ENCODE measurements at places on chromosomes 3 and 15.

DNA sequence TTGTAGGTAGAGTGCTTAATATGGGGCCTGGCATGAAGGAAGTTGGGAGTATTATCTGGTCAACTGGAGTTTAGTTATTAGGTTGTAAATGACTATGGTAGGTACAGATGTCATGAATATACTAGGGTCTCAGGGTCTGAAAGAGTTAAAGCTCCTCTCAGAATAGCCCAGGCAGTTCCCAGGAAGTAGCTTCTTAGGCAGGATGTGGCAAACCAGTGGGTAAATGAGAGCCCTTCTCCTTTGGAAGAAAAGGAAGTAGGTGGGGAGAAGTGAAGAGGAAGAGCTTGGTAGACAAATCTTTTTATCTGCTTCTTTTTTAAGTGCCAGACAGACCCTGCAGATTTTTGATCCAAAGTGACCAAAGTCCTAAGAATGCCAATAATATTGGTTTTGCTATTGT lies 24.5 kb downstream of the MAP2K1 start:
- DNase-seq, result no peak

GRCh38 chr15:40441565-40442531 lies 1.1 kb downstream of the BAHD1 start:
- no peak for DNase-seq

DNA sequence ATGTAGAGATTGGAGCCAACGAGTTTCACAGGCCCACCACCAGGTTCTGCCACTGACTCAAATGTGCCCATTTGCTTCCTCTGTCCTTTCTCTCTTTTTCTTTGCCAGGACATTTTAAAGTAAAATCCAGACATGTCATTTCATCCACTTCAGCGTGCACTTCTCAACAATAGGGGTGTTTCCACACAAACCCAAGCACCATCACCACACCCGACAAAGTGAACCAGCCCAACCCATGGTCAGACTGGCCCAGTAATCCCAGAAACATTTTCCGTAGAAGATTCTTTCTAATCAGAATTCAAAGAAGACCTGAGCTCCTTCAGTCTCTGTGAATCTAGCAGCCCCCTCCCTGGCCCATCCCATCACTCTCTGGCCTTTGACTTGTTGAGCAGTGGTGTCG lies 13.4 kb downstream of the CFAP100 start:
- no peak for DNase-seq

DNA sequence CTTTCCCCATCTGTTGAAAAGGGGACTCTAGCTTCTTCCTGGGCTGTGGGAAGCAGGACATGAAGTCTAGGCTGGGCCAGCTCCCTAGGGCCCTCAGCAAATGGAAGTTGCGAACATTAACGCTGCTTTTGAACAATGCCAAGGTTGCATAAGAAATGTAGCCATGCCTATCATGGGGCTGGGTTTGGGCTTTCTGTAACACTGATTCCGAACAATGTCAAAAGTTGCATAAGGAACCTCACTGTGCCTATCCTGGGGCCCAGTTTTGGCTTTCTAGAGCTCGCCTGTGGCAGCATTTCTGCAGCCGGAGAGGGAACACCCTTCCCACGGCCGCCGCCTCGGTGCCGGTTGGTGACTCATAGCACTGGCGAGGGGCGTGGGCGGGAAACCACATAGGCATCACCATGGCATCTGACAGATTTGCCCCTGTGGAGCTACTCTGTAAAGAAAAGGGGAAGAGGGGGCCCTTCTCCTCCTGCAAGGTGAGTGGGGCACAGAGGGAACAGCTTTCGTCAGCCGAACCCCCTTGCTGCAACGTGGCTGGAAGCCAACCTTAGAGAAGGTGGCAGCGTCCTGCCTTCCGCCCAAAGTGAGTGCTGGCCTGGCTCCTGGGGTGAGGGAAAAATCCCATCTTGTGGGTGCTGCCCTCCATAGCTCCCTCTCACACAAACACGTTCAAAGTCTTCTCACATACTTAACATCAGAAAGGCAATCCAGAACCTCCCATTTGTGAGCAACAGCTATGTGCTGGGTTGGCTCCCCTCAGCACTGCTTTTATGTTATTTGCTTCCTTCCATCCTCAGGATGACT lies 46.6 kb upstream of the ATP2B2 start:
- DNase-seq, result no peak

DNA sequence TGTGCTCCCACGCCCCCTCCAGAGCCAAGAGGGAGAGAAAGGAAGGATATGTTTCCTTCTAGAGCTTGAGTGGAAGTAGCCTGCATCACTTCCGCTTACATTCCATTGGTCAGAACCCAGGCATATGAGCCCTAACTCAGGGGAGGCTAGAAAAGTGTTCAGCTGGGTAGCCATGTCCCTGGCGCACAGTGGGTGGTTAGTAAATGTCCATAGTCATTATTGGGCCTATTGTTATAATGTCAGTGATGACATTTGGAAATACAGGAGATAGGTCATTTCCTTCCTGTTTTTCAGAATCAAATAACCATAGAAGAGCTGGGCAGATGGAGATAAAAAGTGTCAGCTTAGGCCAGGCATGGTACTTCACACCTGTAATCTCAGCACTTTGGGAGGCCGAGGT lies 27.3 kb downstream of the CD276 start:
- no peak for DNase-seq

- DNase-seq, result peak; percentile 95
Measured at GRCh38 chr3:99505646-99506269, 132.6 kb upstream of the COL8A1 start.

DNA sequence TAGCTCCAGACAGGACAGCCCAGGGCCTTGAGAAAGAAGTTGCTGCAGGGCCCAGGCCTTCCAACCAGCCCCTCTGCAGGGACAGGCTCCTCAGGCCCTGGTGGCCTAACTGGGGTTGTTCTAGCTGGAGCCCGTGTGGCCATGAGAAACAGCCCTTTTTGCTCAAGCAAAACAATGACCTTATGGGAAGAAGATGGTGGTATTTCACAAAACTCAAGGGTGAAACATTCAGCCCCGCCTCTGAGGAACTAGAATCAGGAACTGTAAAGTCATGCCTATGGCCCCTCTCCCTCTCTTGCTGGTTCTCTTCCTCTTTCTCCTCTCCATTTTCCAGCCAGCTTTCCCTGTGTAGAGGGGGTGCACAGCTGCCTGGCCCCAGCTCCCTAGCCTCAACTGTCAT lies 273.3 kb downstream of the RPLP1 start:
- DNase-seq, result no peak

DNA sequence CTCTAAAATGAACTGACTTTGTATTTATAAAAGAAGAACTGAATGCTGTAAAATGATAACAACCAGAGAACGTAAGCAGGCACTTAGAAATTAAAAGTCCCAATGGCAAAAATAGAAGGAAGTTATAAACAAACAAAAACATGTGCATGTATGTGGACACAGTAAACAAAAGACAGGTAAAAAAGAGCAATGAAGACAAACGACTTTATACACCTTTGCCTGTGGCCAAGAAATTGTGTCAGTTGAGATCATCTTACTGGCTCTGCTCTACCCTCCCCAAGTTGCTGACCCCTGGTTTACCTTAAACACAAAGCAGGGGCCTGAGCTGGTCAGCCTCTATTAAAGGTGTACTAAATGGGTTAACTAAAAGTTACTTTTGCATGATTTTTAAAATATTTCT lies 41.7 kb upstream of the GP5 start:
- no peak for DNase-seq

All from GM04504 (cell line).